Stimulated activated CD8-positive, alpha-beta memory T cell treated with anti-CD3 and anti-CD28 coated beads, Interleukin-7, amount 100 ng/mL, for 24 hours (primary cell): ENCODE measurements at places on chromosomes 3 and 15.

DNA sequence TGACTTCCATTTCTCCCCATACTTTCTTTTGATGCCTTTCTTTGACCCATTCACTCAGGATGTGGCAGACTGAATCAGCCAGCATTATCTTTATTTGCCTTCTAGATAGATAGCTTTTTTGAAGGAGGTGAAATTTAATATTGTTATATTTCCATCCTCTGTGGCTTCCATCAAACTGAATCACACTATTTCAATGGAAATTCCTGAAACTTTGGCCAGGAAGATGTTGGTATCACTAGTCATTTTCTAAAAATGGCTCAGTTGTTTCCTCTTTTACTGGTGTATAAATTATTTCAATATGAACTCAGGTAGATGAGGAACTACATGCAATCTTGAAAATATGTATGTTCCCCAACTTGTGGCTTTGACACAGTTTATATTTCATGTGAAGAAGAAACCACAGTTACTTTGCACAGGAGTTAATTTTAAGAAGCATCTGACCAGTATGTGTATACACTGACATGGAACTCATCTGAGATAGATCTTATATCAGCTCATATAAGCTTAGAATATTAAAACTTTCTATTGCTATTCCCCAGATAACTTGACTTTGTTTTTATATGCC, 248.3 kb downstream of the CGGBP1 start:
- no peak for DNase-seq

GRCh38 chr3:169939751-169940150, 26.9 kb upstream of the SEC62 start:
- no peak for DNase-seq

- no peak for DNase-seq
These were observed 176.6 kb upstream of the TRIM42 start for GRCh38 chr3:140501061-140501769.

- no peak for DNase-seq
These were observed 14.4 kb downstream of the ATP13A3 start for GRCh38 chr3:194472290-194472920.

GRCh38 chr15:73839699-73840377, 33.5 kb upstream of the TBC1D21 start:
- no peak for DNase-seq

DNA sequence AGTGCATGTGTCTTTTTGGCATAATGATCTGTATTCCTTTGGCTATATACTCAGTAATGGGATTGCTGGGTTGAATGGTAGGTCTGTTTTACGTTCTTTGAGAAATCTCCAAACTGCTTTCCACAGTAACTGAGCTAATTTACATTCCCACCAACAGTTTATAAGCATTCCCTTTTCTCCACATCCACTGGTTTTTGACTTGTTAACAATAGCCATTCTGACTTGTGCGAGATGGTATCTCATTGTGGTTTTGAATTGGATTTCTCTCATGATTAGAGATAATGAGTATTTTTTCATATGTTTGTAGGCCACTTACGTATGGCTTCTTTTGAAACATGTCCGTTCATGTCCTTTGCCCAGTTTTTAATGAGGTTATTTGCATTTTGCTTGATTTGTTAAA, 117.7 kb downstream of the CHCHD4 start:
- DNase-seq = no peak

DNA sequence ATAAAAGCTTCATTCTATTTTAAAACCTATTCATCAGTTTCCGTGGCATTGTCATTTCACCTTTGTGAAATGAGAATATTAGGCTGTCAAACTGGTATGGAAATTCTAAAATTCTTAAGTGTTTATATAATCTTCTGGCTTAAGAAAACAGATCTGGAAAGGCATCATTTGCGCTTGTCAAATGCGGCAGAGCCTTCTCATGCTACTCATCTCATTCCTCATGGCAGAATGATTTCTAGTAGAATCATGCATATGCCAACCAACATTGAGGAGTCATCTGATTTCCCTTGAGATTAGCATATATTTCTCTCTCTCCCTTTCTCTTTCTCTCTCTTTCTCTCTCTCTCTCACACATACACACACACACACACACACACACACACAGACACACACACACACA, 48.8 kb downstream of the STRIT1 start:
- DNase-seq = no peak

- no peak for DNase-seq
These were observed 13.2 kb upstream of the ADPGK start for GRCh38 chr15:72796515-72797337.

- no peak for DNase-seq
These were observed 6.1 kb upstream of the HGD start for GRCh38 chr3:120688121-120688520.

DNA sequence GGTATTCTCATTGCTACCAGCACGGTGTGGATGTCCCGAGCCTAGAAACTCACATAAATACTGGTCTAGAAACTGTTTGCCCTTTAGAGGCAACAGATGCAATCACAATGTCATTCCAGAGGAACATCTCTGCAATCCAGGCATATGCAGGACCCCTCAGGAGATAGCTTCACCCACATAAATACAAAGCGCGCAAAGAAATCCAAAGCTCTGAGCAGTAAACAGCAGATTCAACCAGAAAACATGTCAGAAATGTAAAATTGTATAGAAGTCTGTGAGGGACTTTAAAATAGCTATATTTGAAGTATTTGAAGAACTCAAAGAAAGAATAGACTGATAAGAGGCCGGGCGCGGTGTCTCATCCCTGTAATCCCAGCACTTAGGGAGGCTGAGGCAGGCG, 291.7 kb downstream of the FAM43A start:
- no peak for DNase-seq

- DNase-seq = no peak
These were observed 126.4 kb downstream of the IMPG2 start for GRCh38 chr3:101193957-101194356.

GRCh38 chr3:192570821-192571791, 156.2 kb downstream of the FGF12 start:
- DNase-seq = no peak

- DNase-seq = no peak
These were observed 47.9 kb downstream of the CORO2B start for GRCh38 chr15:68626739-68627138.

GRCh38 chr3:176795891-176796290, 401.4 kb downstream of the TBL1XR1 start:
- no peak for DNase-seq

GRCh38 chr3:108528459-108529252, 18.3 kb upstream of the MYH15 start:
- DNase-seq = no peak

GRCh38 chr3:187064210-187065115, 74.8 kb downstream of the RPL39L start:
- no peak for DNase-seq

- DNase-seq = no peak
These were observed 782.0 kb upstream of the ALCAM start for GRCh38 chr3:104584682-104585081.

- no peak for DNase-seq
These were observed 566.3 kb downstream of the AGBL1 start for GRCh38 chr15:86645925-86646500.

DNA sequence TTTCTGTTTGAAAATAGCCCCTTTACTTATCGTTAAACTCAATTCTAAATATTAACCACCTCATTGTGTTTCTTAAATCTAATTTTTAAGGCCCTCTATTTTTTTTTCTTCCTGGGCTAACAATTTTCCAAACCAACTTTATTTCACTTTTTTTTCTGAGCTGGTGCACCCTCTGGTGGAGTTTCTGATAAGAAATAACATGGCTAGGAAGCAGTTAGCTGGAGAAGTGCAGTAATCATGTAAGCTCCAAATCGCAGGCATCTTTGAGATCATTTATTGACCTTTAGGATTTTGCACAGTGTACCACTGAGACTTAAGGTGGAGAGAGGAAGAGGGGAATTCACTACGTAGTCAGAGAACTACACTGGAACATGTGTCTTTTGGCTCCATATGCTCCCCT, 6.4 kb downstream of the TMEM207 start:
- DNase-seq = no peak

- no peak for DNase-seq
These were observed 110.3 kb downstream of the HCN4 start for GRCh38 chr15:73258271-73259108.

GRCh38 chr3:156256256-156256655, 135.9 kb downstream of the KCNAB1 start:
- DNase-seq = no peak

DNA sequence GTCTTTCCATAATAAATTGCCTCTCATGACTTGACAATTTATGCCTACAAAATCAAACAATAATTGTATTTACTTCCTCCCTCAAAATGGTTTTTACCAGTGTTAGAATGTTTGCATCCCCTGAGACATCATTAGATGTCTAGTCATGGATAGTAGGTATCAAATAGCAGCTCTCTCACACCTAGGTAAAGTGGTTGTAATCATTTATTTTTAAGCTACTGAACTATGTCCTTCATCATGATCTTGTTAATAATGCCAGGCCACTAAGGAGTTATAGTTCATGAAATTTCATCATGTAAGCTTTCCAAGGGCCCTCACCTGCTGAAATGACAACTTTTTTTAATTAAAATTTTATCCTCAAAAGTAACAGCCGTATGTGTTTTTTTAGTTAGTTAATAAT, 134.1 kb downstream of the ARPP21 start:
- no peak for DNase-seq

DNA sequence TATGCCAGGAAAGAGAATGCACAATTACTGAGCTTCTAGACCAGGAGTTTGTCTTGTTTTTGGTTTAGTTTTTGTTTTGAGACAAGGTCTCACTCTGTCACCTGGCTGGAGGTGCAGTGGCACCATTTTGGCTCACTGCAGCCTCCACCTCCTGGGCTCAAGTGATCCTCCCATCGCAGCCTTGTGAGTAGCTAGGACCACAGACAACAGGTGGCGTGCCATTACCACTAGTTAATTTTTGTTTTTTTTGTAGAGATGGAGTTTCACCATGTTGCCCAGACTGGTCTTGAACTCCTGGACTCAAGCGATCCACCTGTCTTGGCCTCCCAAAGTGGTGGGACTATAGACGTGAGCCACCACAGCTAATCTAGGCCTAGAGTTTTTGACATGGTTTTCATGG, 104.4 kb upstream of the CCDC54 start:
- no peak for DNase-seq

- no peak for DNase-seq
These were observed 19.9 kb downstream of the NDUFB4 start for GRCh38 chr3:120615847-120616609.

- DNase-seq = no peak
These were observed 181.4 kb upstream of the TLE3 start for GRCh38 chr15:70279096-70279495.

GRCh38 chr3:156201411-156202405, 81.3 kb downstream of the KCNAB1 start:
- DNase-seq = no peak

DNA sequence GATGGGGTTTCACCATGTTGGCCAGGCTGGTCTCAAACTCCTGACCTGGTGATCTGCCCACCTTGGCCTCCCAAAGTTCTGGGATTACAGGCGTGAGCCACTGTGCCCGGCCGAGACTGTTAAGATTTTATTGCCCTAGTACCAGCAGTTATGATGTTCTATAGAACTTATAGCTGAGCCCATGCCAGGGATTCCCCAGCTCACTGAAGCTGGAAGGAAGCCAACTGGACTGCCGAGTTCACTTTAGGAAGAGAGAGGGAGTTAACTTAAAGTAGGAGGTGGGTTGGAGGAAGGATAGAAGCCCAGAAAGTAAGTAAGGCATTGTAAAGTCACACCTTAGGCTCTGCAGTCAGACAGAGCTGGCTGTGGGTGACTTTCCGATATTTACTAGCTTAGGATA, 101.1 kb upstream of the BOC start:
- DNase-seq = no peak

GRCh38 chr3:187636528-187636927, 33.7 kb downstream of the SST start:
- DNase-seq = no peak

GRCh38 chr15:101496198-101496986, 6.9 kb upstream of the PCSK6 start:
- DNase-seq = no peak

DNA sequence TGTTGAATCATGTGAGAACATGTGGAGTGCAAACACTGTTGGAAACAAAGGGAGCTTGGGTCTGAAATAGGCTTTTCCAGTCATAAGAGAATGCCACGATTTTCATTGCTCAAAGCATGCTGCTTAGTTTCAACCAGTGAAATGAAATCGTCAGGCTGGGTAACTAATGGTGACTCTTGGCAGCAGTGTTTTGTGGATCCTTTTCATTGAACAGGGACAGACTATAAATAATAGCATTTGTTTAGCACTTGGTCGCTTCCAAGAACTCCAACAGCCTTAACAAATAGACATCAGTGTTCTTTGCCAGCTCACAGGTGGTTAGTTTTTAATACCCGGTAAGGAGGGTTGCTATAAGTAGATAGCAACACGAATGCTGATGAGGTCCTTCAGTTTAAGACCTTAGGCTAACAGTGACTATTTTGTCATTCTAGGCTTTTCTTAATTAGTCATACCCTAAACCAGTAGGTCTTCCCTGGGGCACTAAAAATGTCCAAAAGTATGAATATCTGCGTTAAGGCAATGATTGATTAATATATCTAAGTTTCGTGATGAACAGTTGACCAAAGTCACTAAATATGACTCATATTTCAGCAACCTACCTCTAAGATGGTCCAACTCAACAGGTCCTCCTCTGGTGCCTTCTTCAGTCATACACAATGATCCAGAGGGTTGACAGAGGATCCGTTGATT, 15.8 kb downstream of the TP63 start:
- no peak for DNase-seq

GRCh38 chr3:126342211-126342610, 15.0 kb downstream of the KLF15 start:
- no peak for DNase-seq

GRCh38 chr3:3798631-3799113, 559 bp upstream of the LRRN1 start:
- no peak for DNase-seq

GRCh38 chr3:187763850-187764648, 18.8 kb upstream of the BCL6 start:
- no peak for DNase-seq

DNA sequence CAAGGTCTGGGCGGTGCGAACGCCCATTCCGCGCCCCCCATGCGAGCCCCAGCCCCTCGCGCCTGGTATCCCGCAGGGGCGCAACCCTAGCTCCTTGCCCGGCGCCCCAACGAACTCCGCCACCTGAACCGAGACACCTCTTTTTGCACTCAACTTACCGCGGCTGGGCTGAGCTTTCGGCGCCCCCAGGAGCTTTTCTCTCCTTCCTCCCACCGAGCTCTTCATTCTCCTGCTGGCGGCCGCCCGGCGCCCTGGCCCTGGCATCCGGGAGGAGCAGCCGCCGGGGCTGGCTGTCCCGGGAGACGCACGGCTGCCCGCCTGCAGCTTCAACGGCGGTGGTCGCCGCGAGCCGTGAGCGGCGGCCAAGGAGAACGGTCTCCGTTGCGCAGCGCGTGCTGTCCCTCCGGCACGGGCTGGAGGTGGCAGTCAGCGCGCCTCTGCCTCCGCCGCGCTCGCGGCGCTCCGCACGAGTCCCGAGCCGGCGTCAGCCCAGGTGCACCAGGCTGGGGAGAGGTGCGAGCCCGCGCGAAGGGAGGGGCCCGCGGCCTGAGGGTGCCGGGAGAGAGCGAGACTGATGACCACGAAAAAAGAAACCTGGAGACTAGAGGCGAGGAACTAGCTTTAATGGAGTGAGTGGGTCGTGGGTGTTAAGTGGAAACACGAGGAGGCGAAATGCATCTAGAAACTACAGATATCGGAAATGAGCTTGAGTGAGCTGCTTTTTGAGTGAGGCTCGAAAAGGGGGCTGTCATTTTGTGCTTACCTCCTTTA, 621.5 kb upstream of the ZNF385D start:
- no peak for DNase-seq

GRCh38 chr3:105429034-105429762, 62.5 kb downstream of the ALCAM start:
- no peak for DNase-seq

- DNase-seq = no peak
These were observed 297.8 kb downstream of the EPHA3 start for GRCh38 chr3:89405176-89405575.
